ENCODE measurements at places on chromosomes 12 and 14. TPM values are rescaled to one million over a fixed set of nuclear protein-coding genes. Genes with fewer than 3 reads are reported as not detected.

Gene MANSC1
- 4.7 TPM for total RNA-seq

Gene SERPINA3
- total RNA-seq, result 5.1 TPM

Gene DDHD1
- total RNA-seq, result 38.0 TPM

Gene FUT8
- total RNA-seq, result 133 TPM

Gene LRRC10
- total RNA-seq, result not detected

Gene IL26
- total RNA-seq, result 2.4 TPM

Gene TRPV4
- 3.2 TPM for total RNA-seq

Gene STXBP6
- total RNA-seq, result 5.8 TPM

Gene RIN3
- total RNA-seq, result 10.3 TPM

Gene AP4S1
- 7.4 TPM for total RNA-seq

All from osteoblast (primary cell).